ENCODE measurements at places on chromosomes 2 and 18.

GRCh38 chr2:188068093-188068492 is 223.6 kb upstream of the GULP1 start:
- DNase-seq: no peak

DNA sequence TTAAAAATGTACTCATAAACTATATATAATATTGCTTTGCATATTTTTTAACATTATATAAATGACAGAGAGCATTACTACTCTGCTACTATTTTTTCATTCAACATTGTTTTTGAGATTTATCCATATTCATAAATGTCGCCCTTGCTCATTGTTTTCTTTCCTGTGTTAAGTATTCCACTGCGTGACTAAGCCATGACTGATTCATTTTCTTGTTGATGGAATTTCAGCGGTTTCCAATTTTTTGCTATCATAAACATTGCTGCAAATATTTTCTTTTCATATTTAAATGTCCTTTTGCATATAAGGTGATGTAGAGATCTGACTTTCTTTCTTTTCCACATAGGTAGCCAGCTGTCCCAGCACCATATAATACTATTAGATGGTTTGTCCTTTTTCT is 57.6 kb downstream of the SFXN5 start:
- no peak for DNase-seq

- DNase-seq: no peak
Observed at GRCh38 chr18:77676910-77677309, 427.3 kb downstream of the GALR1 start.

DNA sequence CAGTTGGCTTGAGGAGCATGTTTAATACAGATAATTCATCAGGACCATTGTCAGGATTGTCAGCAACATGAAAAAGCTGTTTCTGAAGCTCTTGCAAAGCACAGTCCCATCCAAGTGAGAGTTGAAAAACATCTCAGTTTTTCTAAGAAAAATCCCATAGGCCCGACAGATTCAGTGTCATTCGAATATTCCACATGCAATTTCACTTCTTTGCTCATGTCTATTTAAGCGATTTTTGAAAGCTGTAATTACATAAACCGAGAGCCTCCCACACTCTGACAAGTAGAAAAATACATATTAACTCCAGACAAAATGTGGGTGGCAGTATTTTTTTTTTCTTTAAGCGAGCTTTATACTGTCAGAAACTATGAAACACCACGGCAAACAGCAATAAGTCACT is 134.7 kb upstream of the GALNT5 start:
- no peak for DNase-seq

DNA sequence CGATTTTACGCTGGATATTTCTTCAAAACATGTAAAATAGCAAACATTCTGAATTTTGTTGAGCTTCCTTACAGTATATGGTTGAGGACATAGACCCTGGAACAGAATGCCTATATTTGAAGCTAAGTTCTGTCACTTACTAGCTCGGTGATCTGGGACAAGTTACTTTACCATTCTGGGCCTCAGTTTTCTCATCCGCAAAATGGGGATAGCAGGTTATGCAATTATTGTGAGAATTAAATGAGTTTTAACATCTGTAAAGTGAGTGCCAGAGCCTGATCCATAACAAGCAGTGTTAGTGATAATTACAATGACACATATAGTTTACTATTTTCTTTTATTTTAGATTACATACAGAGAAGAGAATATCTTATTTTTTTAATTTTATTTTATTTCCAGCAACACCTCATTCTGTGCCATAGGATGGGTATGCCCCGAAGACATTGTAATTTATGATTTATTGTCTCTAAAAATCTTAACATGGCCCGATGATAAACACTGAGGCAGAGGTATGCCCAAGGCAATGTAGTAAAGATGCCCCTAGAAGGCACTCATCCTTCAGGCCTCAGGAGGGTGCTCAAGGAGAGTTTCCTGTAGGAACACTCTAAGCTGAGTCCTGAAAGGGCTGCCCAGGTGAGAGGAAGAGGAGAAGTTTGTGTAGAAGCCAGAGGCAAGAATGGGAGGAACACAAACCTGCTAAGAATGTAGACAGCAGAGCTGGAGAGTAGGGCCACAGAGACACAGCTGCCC is 250.9 kb downstream of the BCL11A start:
- DNase-seq: no peak

- DNase-seq: peak; percentile 73
Observed at GRCh38 chr2:241950413-241951315, 81.1 kb downstream of the RTP5 start.

DNA sequence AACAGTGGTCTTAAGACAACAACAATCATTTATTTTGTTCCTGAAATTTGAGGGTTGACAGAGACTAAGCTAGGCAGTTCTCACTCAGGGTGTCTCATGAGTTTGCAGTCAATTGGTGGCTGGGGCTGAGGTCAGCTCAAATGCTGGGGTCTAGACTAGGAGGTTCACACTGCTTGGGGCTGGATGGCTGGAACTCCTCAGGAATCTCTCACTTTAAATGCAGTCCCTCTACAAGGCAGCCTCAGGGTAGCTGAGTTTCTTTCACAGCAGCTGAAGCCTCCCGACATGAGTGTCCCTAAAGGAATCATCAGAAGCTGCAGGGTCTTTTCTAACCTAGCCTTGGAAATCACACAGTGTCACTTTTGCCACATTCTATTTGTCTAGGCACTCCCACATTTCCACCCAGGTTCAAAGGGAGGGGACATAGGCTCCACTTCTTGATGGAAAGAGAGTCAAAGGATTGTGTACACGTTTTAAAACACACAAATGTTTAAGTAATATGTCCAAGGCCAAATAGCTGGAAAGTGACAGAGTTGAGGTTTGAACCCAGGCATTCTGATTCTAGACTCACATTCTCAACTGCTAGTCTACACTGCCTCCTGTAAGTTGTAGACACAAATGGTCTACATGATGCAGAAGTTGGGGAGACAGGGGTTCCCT is 133.8 kb downstream of the ZFP36L2 start:
- DNase-seq: no peak

GRCh38 chr2:145088756-145089155 is 568.8 kb upstream of the ZEB2 start:
- no peak for DNase-seq

DNA sequence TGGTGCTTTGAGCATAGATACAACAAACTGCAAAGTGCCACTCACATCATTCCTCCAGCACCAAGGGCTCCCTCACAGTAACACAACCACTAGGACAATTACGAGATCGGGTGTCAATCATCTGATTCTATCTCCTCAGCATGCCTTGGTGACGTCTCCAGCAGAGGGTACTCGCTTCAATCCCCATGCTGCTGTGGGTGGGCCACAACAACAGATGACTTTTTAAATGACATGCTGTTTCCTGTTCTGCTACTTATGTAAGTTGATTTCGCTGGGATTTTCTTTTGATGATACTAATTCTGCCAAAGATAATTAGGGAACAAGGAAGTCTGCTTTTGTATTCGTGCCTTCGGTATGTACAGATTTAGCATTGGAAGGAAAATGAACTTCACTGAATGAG is 1113.0 kb downstream of the BCL11A start:
- DNase-seq: no peak

DNA sequence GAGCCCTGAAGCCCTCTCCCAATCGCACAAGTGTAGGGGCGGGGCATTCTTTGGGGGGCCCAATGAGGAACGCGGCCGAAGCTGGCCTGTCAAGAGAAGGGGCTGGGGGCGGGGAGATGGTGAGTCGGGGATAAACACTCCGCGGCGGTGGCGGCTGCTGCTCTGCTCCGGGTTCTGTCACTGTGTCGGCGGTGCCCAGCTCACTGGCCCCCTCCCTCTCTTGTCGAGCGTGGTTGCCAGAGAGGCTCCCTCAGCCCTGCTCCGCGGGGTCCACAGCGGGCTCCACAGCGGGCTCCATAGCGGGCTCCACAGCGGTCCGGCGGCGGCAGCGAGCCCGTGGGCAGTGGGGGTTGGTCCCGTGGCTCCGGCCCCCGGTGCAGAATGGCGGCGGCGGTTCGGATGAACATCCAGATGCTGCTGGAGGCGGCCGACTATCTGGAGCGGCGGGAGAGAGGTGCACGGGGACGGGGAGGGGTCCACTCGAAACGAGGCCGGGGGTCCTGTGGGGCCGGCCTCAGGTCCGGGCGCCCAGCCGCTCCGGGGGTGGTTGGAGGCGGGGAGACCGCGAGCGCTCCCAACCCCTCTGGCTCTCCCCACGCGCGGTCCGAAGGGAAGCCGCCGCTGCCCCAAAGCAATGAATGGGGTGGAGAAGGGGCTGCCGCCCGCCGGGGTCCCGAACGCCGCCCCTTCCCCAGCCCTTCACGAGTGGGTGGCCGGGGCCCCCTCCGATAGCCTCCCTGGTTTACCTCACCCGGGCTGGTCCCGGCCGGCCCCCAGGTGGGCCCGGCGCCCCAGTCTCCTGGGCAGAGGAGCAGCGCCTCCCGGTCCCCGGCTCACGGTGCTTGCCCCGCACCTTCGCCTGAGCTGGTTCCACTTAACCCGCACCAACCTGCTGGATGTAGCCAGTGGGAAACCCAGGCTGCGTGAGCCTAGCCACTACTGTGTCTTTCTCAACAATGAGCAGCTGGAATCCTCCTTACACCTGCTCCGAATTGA is at the start of gene MXD1:
Gene MXD1 (plus strand): TSS at position 160 of the 996 bp plus-strand sequence. CDS start 222 bp downstream, at position 382.
- peak; percentile 48 for DNase-seq

- DNase-seq: no peak
Observed at GRCh38 chr18:44730803-44731529, 50.3 kb downstream of the SETBP1 start.

GRCh38 chr2:195633573-195633870 is 23.5 kb upstream of the SLC39A10 start:
- DNase-seq: no peak

GRCh38 chr2:179692610-179693009 is 168.8 kb downstream of the ZNF385B start:
- no peak for DNase-seq

GRCh38 chr2:108936866-108937265 is 52.2 kb downstream of the EDAR start:
- DNase-seq: no peak

DNA sequence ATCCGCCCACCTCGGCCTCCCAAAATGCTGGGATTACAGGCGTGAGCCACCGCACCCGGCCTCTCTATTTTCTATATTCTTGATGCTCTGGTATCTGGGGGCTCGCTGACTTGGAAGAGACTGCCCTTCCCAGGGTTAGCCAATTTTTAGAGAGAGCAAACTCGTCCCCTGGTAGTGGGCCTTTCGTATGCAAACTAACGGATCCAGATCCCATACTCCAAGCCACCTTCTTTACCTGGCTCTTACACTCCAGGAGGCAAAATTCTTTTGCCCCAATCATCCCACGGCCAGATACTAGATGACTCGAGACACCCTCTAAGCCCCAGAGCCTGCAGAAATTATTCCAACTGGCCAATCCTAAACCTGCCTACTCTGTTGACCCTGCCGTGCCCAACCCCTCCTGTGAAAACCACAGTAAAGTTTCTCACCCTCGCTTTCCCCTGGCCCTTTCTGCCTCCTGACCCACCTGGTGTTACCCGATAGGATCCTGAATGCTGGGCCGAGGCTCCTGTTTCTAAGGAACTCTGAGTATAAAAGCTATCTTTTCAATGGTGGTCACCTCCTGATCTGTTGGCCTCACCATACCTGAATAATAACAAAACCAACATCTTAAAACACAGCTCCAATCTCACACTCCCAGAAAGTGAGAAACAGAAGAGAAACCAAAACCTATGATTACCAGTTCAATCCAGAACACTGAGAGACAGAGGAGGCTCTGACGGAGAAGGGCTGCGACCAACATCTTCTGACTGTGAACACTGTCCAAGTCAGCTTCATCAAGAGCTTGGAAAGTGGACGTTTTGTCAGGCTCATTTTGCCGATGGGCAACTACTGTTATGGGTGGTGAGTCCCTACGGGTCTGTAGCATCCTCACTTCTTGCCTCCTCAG is 57.6 kb upstream of the ZNF532 start:
- DNase-seq: no peak
